ENCODE measurements at places on chromosomes 16 and 17.
A peak's percentile ranks its signal among the peaks of the same experiment; 100 is the strongest.

DNA sequence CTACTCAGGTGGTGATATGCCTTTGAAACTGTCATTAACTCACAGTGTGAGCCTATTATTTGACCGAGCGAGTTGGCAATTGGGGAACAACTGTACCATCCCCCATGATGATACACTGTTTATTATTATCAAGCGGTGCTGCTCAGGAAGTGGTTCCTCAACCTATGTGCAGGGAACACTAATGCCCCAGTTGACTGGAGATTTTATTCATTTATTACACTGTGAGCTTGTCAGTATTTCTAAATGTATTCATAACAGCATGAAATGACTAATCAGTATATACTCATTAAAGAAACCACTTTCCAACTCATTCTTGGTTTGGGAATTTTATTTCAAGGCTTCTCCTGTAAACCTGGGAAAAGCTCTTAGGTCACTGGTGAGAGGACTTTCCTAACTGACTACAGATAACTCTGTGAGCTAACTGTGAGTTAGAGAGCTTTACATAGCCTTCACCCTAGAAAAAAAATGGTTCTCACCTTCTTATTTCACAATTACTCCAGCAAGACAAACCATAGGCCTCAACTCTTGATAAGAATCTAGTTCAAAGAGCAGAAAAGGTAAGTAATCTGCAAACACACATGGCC, 42.4 kb downstream of the NXPH3 start:
- DNase-seq: no peak

- no peak for DNase-seq
These were observed 576.0 kb upstream of the HSBP1 start for GRCh38 chr16:83231729-83232128.

- DNase-seq: peak; percentile 97
These were observed at the start of gene TEDC2 for GRCh38 chr16:2459647-2460390. Gene TEDC2 (plus strand): TSS chr16:2460109. CDS start chr16:2460145, 36 bp downstream.

- DNase-seq: no peak
These were observed 63.4 kb downstream of the BRIP1 start for GRCh38 chr17:61799812-61800484.

DNA sequence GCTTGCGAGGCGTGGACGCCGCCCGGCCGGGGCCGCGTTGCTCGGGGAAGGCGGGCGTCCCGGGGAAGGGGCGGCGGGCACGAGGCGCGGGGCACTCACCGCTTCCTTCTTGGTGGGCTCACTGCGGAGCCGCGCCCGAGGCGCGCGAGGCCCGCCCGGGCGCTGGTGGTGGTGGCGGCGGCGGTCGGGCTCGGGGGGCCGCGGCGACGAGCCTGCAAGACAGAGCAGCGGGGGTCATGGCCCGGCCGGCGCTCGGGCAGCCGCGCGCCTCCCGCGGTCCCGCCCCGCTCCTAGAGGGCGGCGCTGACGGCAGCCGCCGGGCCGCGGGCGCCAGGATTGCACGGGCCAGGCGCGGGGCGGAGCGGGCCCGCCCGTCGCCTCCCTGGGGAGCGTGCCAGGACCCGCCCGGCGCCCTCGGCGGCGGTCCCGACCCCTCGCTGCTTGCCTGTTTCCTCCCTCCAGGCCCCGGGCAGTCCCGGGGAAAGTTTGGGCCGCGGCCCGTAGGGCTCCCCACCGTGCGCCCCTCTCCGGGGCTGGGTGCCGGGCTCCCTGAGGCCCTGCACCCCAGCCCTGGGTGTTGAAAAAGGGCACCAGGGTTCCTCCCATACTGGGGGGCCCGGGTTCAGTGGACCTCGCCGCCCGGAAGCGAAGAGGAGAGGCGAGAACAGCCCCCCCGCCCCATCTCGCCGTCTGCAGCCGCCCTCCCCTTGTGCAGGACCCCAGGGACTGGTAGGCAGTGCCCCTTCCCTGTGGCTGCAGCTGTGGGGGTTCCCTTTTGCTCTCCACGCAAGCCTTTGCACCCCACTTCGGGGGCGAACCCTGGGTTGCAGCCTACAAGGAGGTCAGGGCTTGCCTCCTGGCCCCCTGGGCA, at the start of gene C16orf74:
Gene C16orf74, minus strand, starts transcription at position 270 of the 871 bp plus-strand sequence. CDS start 15,879 bp downstream, outside the sequence.
- DNase-seq: peak; percentile 46

GRCh38 chr16:9060225-9060624, 31.2 kb upstream of the HAPSTR1 start:
- DNase-seq: no peak

- DNase-seq: no peak
These were observed 98.2 kb upstream of the NOL11 start for GRCh38 chr17:67619555-67619954.

GRCh38 chr16:31202414-31203375, at the start of gene PYCARD:
Gene PYCARD (minus strand): TSS chr16:31202760. CDS start chr16:31202690, 70 bp downstream.
- peak; percentile 74 for DNase-seq

DNA sequence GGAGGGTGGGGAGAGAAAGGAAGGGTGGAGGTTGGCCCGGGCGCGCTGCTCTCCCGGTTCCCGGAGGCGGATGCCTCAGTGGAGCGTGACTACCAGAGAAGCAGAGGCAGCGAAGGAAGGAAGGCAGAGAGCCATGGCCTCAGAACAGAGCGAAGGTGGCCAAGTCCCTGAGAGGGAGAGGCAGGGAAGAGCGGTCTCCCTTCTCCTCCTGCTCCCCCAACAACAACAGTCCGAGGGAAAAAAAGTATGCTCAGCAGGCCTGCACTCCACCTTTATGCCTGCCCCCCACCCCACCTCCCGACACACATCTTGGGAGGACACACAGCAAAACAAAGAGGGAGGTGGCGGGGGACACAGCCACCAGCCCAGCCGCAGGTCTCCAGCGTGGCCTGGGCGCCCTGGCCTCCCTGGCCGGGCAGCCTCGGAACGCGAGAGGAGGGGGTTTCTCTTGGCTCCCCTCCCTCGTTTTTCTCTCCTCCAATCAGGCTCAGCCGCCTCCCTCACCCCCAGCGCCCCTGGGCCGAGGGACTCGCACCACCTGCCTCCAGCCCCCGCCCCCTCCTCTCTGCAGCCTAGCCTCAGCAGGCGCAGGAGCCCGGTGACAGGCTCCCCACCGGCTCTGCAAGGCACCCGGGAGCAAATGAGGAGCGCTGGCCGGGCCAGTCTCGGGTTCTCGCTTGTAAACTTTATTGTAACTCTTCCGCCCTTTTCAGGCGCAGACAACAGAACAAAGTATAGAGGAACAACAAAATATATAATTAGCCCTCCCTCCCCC, 1.1 kb upstream of the HOXB7 start:
- DNase-seq: no peak

DNA sequence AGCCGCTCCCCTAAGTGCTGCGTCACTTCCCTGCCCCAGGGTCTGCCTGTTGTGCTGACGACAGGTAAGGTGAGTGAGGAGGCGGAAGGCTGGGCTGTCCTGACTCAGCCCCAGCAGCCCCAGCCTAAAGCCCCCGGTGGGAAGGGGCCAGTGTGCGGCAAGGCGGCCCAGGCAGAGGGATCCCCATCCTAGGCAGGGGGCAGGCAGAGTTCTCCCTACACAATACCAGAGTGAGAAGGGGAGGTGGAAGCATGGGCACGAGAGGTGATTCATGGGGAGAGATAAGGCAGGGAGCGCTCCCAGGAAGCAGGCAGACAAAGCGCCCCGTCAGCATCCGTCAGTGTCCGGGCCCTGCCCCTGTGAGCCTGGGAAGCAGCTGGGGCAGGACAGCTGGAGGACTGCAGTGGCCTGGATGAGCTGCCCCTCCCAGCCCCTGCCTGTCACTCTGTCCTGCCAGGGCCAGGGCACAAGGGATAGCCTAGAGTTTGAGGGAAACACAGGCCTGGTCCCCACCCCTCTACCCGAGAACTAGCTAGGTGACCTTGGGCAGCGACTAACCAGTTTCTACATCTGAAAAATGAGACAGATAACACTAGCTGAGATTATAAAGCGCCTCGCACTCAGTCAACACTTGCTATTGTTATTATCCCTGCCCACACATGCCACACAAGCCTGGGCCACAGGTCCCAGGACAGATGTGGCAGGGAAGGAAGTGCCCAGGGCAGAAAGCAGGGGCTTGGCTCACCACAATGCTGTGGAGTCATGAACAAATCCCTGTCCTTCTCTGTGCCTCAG, 3.8 kb downstream of the FAM83G start:
- DNase-seq: no peak

DNA sequence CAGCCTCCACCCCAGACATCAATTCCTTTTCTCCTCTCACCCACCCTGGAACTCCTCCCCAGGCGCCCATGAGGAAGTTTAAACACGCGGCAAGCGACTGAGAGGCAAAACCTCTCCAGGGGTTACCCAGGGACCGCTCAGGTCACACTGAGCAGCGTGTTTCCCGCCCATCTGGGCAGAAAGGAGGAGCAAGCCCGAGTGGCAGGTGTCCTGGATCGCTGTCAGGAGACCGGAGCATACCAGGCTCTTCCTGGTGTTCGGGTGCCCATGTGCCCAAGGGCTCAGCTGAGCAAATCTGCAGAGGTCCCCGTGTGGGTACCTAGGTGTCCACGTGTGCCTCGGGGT, 491 bp downstream of the SLC25A19 start:
- no peak for DNase-seq

DNA sequence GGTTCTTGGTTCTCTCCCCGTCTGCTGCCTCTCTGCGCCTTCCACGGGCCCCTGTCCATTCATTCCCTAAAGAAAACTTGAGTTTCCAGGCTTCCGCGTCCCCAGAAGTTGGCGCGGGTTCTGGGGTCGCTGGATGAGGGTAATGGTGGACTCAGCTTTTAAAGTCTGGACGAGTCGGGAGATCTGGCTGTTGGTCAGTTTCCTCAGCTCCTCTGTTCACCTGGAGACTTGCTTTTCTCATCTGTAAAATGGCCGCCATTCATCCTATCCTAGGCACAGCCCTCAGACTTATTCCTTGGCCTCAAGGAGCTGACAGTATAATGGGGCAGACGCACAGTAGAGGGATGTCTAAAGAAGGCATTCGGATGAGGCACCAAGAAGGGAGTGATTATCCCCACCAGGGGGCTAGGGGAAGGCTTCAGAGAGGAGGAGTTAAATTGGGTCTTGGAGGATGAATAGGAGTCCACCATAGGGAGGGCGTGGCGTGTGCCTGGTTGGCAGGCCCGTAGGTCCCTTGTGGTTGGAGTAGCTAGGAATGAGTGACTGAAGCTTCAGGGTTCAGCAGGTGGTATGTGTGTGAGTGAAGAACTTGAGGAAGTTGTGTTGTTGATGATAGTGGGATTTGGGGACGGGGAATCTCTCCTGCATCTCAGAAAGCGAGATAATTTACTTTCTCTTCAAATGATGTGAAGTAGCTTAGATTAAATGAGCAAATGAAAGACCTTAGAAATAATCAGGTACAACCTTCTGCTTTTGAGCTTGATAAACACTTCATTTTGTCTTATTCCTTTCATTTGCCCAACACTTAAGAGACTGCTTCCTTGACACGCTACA, 652 bp downstream of the VPS35L start:
- no peak for DNase-seq

DNA sequence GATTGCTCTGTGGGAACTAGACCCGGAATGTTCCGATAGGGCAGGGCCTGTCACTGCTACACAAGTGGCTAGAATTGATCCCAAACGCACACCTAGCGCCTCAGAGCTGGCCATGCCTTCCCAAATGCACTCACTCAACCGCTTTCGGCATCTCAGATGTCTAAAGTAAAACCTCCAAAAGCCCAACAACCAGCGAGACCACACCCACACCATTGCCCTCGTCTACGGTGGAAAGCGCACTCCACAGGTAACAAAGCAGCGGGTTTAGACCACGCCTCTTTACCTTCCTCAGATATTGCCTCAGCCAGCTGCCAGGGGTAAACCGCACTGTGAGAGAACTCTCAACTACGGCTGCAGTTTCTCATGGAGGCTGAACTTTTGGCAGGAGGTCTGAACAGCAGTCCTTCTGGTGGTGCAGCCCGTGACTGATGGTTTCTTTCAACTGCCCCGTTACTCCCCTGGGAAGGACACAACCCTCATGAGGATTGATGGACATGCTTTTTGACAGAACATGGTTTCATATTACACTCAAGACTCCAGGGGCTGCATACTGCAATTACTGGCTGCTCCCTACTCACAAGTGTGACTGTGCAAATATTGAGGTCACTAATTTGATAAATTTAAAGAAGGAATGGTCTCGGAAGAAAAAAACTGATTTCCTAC, 34.5 kb downstream of the USP7 start:
- DNase-seq: no peak

DNA sequence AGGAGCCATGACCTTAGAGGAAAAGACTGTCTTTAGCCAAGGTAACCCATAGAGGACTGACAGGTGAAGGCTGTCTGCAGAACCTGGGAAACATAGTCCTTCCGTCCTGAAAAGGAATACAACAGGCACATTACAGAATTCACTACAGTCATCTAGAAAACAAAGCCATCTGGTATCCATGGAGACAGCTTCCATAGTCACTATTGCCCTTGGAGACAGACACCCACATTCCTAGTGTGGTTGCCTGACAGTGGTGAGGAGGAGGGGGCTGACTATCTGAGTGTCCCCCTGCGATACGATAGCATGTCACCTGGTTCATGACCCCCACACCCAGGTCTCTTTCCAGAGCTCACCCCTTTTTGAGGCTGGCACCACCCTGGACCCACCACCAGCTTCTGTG, 254.7 kb downstream of the CDH13 start:
- no peak for DNase-seq

DNA sequence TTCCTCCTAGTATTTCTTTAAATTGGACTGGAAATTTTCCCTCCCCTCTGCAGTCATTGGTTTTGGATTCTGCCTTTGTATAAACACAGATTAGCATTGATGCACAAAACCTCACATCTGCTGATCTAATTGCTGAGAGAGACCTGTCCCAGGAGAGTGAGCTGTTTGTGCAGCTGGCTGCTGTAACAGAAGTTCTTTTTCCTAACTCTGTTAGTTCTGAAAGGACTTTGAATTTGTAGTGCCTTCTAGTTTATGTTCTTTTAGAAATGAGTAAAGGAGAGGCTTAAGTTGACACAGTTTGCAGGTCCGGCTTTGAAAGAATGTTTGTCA, 45.2 kb upstream of the KPNB1 start:
- DNase-seq: peak; percentile 29

DNA sequence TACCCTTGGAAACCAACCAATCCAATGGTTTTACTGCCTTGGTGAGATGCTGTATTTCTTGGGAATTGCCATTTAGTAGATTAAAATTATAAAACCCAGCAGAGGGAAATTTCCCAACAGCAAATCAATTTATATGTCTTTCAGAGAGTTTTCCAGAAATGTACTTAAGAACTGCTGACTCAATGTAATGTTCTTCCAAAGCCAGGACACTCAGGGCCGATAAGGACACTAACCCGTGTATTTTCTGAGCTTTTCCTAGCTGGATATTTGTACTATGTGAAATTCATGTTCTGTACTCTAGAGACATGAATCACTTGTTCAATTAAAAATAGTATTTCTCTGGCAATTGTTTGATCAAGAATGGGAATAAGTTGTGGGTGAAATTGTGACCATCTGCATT, 121.4 kb downstream of the KCNJ2 start:
- DNase-seq: no peak

DNA sequence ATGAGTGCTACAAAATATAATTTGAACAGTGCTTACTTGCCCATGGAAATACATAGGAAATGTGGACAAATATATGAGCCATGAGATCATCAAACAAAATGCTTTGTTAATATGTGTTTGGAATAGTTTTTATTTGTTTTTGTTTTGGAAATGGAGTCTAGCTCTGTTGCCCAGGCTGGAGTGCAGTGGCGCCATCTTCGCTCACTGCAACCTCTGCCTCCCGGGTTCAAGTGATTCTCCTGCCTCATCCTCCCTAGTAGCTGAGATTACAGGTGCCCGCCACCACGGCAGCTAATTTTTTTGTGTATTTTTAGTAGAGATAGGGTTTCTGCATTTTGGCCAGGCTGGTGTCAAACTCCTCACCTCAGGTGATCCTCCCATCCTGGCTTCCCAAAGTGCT, 2.8 kb downstream of the CNEP1R1 start:
- no peak for DNase-seq

GRCh38 chr17:6592173-6592572, 35.8 kb upstream of the PITPNM3 start:
- no peak for DNase-seq

GRCh38 chr17:20235747-20236146, 226.6 kb downstream of the SPECC1 start:
- no peak for DNase-seq
